ENCODE measurements at places on chromosomes 3 and 15.

- DNase-seq: no peak
These were observed 258.1 kb upstream of the NECTIN3 start for GRCh38 chr3:110813541-110813940.

GRCh38 chr3:43338295-43338694, 52.0 kb downstream of the SNRK start:
- no peak for DNase-seq

DNA sequence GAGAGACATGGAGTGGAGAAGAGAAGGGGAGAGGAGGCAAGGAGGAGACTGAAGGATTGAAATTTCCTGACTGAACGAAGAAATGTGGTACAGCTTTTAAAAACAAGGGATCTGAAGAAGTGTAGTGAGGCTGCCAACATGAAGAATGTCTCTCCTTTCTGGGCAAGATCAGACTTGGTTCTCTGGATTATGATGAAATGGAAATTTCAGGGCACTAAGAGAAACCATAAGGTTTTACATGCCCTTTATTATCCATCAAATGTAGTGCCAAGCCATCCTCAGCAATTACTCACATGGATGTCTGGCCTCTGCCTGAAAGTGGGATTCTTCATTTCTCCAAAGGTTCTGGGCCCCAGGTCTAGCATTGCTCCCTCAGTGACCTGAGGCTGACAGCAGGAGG, 77.6 kb upstream of the CCDC80 start:
- DNase-seq: no peak

- no peak for DNase-seq
These were observed 8.8 kb downstream of the NECTIN3 start for GRCh38 chr3:111080413-111080812.

- no peak for DNase-seq
These were observed 835.4 kb upstream of the NR2F2 start for GRCh38 chr15:95494971-95495541.

- no peak for DNase-seq
These were observed 51.0 kb downstream of the NFKBIZ start for GRCh38 chr3:101900316-101900715.

DNA sequence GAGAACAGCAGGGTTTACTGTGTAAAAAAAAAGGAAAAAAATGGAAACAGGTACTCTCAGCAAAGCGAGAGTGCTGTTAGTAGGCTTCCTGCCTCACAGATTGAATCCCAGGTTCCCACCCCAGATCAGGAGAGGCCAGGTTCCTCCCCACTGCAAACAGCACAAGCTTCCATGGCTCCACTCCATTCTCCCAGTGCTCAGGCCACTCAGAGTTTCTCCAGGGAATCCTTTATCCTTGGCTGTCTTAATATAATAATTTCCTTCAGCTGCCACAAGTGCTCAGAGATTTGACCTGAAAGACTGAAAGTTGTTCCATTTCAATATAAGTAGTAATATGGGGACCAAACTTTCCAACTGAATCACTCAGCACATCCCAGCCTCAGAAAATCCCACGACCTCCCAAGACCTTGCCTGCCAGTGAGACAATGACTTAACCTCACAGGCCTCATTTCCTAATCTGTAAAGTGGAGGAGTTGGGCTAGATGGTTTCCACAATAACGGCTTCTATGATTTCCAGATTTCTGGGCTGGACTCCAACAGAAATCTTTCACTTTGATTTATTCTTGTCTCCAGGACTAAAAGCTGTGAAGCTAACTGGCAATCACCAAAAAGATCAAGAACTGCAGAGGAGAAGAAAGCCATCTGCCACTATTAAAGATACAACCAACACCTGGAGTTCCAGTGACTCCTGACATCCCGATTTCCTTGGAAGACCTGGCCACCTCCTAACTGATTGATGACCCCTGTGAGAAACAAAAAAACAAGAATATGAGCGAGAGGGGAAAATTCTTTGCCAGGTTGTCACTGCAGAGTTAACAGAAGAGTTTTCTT, 289.5 kb downstream of the NEK10 start:
- DNase-seq: no peak

DNA sequence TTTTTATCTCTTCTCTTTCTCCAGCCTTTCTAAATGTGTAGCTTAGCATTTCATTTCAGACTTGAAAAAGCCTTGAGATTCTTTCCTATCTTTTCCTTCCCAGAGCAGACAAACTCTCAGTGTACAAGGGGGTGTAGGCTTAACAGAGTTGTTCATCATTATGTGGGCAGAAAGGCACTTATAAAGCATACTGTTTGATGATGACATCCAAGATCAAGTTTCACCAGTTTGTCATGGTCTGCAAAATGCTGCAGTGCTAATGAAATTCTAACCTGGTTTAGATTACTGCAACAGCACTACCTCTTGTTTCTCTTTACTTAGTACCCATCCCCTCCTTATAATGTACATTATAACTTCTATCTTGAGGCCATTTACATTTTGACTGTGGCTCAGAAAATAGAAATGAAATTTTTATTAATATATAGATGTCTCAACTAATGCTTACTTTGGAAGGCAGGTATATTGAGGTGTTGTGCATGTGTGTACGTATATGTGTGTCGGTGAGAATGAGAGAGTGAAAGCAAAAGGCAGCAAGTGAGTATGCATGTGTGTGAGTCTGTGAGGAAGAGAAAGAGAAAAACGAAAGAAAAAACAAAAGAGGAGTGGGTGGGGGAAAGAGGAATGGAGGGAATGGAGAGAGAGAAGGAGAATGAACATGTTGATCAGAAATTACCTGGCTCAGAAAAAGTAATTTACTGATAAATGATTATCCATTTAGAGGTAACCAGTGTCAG, 1043.6 kb downstream of the TUSC7 start:
- DNase-seq: no peak

GRCh38 chr15:89814112-89814742, 425 bp downstream of the ANPEP start:
- no peak for DNase-seq

All from activated CD8-positive, alpha-beta memory T cell treated with anti-CD3 and anti-CD28 coated beads for 48 hours (primary cell).